ENCODE measurements at places on chromosomes 2 and 18. TPM values are rescaled to one million over a fixed set of nuclear protein-coding genes. Genes with fewer than 3 reads are reported as not detected.

DNA sequence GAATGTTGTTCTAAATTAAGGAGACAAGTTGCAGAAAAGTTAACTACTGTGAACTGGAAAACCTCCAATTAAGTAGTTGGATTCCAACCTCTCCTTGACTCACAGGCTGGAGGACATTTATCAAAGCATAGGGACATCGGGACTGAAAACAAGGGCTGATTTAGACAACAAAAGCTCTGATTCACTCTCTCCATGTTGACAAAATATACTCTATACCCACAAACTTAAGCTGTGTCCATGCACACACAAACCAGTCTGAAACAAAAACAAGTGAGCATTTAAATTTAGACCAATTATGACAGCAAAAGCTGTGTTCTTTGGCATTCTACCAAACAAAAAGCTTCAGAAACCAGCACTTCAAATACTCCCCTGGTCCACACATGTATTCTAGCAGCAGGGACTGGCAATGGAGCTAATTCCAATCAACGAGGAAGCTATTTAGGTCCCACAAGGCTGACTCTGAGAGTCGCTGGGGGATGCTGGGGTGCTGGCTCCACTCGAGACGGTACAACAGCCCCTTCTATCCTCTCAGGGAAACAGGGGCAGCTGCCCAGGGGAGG is 71.4 kb downstream of the NXPH2 start:
- no peak overlapping the region for H3K4me3 ChIP-seq
- H3K4me1 ChIP-seq, result peaks cover 6% of the 10 kb centered on the region
- no peak for DNase-seq
- no peak overlapping the region for H3K27ac ChIP-seq

OTOS gene
- total RNA-seq, result not detected

- no peaks in the 10 kb centered on the region for H3K4me1 ChIP-seq
- DNase-seq, result no peak
- no peak overlapping the region for H3K27ac ChIP-seq
- no peaks in the 10 kb centered on the region for H3K36me3 ChIP-seq
Observed at GRCh38 chr2:83162421-83162820, 1296.7 kb downstream of the SUCLG1 start.

DNA sequence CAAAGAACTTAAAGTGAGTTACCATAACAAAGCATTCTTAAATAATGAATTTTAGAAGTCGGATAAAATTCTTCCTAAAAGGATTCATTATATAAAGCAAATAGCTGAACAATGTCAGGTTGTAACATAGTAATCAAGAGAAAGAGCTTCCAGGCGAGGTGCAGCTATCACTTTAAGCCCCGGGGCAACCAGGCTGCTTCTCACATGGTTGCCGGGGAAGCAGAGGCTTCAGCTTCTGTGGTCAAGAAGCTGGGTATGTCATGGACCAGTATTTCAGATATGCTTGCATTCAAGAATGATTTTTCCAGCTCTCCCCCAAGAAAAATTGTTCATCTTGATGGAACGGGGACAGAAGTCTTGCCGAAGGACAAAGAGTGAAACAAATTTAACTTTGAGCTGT is 23.6 kb upstream of the KYNU start:
- H3K27ac ChIP-seq, result no peak overlapping the region
- H3K4me1 ChIP-seq, result no peaks in the 10 kb centered on the region
- DNase-seq, result no peak
- H3K36me3 ChIP-seq, result no peaks in the 10 kb centered on the region
- H3K27me3 ChIP-seq, result no peaks in the 10 kb centered on the region

HOXD9 gene
- total RNA-seq, result not detected

DNA sequence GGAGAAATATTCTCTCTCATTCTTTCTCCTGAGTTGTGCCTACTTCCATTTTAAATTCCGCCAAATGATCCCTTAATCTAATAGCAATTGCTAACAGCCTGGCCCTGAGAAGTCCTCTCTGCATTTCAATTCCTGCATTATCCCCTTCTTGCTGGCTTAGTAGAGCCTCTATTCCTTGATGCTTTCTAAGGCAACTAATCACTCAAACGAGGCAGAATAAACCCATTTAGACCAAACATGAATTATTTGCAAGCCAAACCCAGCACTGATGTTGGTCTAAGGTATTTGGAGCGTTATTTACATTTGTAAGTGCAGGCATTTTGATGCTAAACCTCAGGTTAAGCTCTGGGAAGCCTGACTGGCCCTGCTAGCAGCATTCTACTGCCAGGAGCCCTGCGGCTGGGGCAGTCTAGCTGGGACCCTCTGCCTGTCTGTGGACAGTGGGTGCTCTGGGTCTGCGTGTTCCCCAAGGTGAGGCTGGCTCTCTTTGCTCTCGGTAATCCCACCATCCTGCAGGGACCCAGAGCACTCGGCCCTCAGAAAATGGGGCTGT is 173.1 kb upstream of the HS6ST1 start:
- H3K27me3 ChIP-seq, result peaks cover 10% of the 10 kb centered on the region
- H3K4me1 ChIP-seq, result no peaks in the 10 kb centered on the region
- no peaks in the 10 kb centered on the region for H3K36me3 ChIP-seq
- H3K27ac ChIP-seq, result no peak overlapping the region

DNA sequence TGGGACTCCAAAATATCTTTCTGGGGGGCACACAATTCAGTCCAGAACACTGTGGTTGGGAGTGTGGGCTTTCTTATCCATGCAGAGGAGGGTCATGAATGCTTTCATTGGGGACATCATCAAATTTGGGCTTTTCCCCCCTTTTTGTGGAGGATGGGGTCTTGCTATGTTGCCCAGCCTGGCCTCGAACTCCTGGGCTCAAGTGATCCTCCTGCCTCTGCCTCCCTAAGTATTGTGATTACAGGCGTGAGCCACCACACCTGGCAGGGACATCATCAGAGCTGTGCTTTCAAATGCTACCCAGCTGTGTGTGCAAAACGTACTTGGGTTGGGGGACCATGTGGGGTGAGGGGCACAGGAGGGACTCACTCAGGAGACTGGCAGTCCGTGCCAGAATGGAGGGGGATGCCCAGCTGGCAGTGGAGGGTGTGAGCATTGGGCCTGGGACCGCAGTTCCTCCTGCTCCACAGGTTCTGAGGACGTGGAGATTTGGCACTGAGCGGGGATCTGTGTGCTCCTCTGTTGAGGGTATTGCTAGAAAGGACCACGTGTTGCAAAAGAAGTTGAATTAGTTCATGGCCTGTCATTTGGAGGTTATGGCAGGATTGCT is 24.4 kb downstream of the EMILIN2 start:
- H3K4me1 ChIP-seq, result no peaks in the 10 kb centered on the region
- H3K27me3 ChIP-seq, result peaks cover 10% of the 10 kb centered on the region
- no peak for DNase-seq

RAB3GAP1 gene
- 33.2 TPM for total RNA-seq

L3MBTL4 gene
- total RNA-seq, result not detected

GRCh38 chr18:63438181-63438580 is 15.9 kb upstream of the VPS4B start:
- H3K4me1 ChIP-seq, result peaks cover 4% of the 10 kb centered on the region
- no peaks in the 10 kb centered on the region for H3K36me3 ChIP-seq
- H3K27ac ChIP-seq, result no peak overlapping the region
- peaks cover 55% of the 10 kb centered on the region for H3K27me3 ChIP-seq
- DNase-seq, result no peak
- H3K4me3 ChIP-seq, result no peak overlapping the region
